ENCODE measurements at places on chromosomes 6 and 20.

GRCh38 chr20:53918949-53919361 lies 151.4 kb downstream of the BCAS1 start:
- DNase-seq: no peak

- no peak for DNase-seq
These were observed 34.0 kb downstream of the KIF25 start for GRCh38 chr6:168031411-168031971.

- DNase-seq: no peak
These were observed 166.1 kb upstream of the CST7 start for GRCh38 chr20:24782801-24783630.

- no peak for DNase-seq
These were observed 136.6 kb downstream of the BACH2 start for GRCh38 chr6:90160013-90160412.

GRCh38 chr6:105862936-105863607 lies 223.1 kb upstream of the PRDM1 start:
- DNase-seq: no peak

- DNase-seq: no peak
These were observed 31.5 kb downstream of the NINL start for GRCh38 chr20:25553819-25554296.

Data from T-helper 1 cell (primary cell).